Activated CD4-positive, alpha-beta T cell treated with anti-CD3 and anti-CD28 coated beads for 36 hours (primary cell): ENCODE measurements at places on chromosomes 7 and 10. TPM values are rescaled to one million over a fixed set of nuclear protein-coding genes. Genes with fewer than 3 reads are reported as not detected.
A peak's percentile ranks its signal among the peaks of the same experiment; 100 is the strongest.

DNA sequence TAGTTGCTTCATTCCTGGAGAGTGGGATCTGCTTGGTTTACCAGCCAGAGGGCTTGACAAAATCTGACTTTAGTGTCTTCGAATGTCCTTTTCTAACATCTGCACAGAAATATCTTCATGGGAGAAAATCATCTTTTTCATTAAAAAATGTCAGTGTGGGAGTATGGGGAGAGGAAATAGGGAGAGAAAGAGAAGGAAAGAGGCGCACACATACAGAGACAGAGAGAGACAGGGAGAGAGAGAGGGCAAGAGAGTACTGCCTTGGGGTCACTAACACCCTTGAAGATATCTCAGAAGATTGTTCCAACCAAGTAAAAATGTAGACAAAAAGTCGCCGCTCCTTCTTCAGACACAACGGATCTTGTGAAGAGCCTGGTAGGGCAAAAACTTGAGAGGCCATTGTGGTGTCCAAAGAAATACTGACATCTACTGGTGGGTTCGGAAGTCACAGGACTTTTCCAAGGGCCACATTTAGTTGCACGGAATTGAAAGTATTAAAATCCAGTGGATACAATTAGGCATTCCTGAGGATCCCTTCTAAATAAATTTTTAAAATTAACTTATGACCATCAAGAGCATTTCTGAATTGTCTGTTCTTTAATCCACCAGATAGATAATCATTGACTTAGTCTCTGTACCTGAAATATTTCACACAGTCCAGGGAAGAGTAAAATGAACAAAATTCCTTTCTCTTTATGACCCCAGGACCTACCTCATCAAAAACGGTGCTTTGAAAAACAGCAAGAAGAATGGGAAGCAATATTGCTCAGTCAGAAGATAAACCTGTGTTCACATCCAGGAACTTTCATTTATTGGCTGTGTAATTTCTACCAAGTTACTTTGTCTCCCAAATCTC is 29.7 kb downstream of the VIM start:
- peak overlapping the region; percentile 0 for H3K27ac ChIP-seq
- peaks cover 3% of the 10 kb centered on the region for H3K27me3 ChIP-seq
- H3K36me3 ChIP-seq, result no peaks in the 10 kb centered on the region
- H3K4me1 ChIP-seq, result peaks cover 7% of the 10 kb centered on the region
- peak; percentile 66 for DNase-seq

DNA sequence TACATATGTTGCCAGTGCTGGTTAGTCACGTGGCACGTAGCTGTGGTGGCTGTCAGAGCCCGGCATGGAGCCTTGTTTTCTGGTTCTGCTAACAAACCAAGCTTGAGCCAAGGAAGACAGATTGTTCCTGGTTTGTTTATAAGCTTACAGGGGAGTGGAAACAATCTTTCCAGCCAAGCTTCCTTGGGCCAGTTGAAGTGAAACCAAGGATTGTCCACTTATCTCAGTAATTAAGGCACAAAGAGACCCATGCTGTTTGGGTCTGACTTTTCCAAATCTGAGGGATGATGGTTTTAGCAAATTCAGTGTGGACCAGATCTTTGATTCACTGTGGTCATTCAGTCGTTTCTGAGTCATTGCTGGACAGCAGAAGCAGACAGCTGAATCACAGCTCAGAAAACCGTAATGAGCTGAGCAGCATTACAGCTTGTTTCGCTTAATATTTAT is 297.3 kb upstream of the COBL start:
- no peak overlapping the region for H3K27ac ChIP-seq
- H3K27me3 ChIP-seq, result peaks cover 1% of the 10 kb centered on the region
- H3K4me1 ChIP-seq, result no peaks in the 10 kb centered on the region
- H3K36me3 ChIP-seq, result no peaks in the 10 kb centered on the region
- DNase-seq, result no peak
- no peak overlapping the region for H3K4me3 ChIP-seq

DNA sequence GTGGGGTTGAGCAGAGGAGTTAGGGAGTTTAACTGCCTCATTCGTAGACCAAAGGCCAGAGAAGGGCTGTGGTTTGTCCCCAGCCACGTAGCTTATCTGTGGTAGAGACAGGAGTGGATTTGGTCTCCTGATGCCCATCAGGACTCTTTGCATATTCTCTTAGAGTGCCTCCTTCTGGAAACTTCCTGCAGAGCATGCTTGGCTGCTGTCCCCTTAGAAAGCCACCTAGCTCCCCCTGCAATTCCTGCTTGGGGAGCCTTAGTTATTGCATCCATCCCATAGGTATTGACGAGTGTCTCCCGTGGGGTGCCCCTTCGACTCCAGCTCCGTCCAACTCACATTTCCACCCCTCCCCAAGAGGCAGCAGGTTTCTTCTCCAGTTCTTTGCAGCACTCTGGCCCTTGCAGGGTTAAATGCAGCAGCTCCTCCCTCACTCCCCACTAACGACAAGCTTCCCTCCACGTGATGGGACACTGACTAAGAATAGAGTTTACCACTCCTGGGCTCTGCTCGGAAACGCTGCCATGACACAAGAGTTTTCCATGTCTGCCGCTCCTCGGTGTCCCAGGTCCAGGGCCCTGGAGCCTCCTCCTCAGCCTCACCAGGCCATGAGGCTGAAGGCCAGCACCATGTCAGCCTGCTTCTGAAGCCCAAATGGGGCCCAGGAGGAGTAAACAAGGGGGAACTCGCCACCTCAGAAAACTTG is 147.8 kb upstream of the UNC5B start:
- H3K4me1 ChIP-seq, result no peaks in the 10 kb centered on the region
- no peak overlapping the region for H3K4me3 ChIP-seq
- no peak for DNase-seq
- no peak overlapping the region for H3K27ac ChIP-seq

DNA sequence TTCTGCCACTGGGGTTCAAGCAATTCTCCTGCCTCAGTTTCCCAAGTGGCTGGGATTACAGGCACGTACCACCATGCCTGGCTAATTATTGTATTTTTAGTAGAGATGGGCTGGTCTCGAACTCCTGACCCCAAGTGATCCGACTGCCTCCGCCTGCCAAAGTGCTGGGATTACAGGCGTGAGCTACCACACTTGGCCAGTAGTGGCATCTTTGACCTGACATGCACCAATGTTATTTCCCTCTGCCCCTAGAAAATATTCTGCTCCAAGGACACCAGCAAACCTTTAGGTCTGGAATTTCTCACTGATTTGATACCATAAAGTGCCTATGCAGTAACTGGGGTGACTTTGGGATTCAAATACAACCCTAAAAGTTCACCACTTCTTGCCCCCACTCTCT is 179.4 kb downstream of the ARID5B start:
- DNase-seq, result no peak
- peak overlapping the region; percentile 90 for H3K27ac ChIP-seq
- no peaks in the 10 kb centered on the region for H3K27me3 ChIP-seq
- H3K4me3 ChIP-seq, result no peak overlapping the region
- peaks cover 91% of the 10 kb centered on the region for H3K4me1 ChIP-seq

GRCh38 chr7:47627580-47628283 is 45.8 kb upstream of the TNS3 start:
- H3K27me3 ChIP-seq, result no peaks in the 10 kb centered on the region
- H3K4me1 ChIP-seq, result no peaks in the 10 kb centered on the region
- no peak for DNase-seq
- H3K27ac ChIP-seq, result no peak overlapping the region
- H3K4me3 ChIP-seq, result no peak overlapping the region
- H3K36me3 ChIP-seq, result no peaks in the 10 kb centered on the region

GRCh38 chr7:67918158-67918557 is 921.5 kb downstream of the TYW1 start:
- no peak overlapping the region for H3K27ac ChIP-seq
- DNase-seq, result no peak
- H3K27me3 ChIP-seq, result no peaks in the 10 kb centered on the region
- peaks cover 2% of the 10 kb centered on the region for H3K4me1 ChIP-seq
- no peak overlapping the region for H3K4me3 ChIP-seq
- no peaks in the 10 kb centered on the region for H3K36me3 ChIP-seq

DNA sequence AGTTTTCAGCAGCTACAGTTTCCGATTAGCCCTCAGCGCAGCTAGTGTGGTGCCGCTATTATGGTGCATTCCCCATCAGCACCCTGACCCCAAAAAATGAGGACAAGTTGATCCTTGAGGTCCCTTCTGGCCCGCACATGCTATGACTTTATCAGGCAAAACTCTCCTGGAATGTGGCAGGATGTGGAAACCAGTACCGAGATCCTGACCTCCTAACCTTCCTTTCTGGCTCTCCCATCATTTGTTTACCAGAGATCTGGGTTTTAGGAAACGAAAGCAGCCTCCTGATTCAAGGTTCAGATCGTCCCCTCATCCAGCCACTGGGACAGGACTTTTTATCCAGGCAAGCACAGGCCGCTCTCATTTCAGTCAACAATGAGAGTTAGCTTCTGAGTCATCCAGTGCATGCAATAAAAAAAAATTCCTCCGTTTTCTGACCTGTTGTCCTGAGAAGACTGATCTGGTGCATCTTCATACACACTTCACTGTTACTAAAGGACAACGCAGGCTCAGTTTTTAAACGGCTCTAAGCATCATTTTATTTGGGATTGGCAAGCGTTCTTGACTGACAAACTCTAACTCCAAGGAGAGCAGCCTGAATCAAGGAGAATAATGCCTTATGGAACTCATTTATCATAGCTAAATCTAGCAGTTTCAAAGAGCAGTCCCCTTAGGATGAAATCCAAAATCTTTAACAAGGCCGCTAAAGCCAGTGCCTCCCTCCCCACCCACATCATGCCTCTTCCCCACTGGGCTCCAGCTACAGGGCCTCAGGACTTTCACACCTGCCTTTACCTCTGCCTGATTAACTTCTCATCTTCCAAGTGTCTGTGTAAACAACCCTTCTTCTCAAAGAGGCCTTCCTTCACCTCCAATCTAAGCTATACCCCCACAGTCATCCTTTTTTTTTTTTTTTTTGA is 17.1 kb downstream of the PDLIM1 start:
- no peak for DNase-seq
- H3K27ac ChIP-seq, result no peak overlapping the region

- H3K4me1 ChIP-seq, result peaks cover 15% of the 10 kb centered on the region
- no peak overlapping the region for H3K4me3 ChIP-seq
- no peak overlapping the region for H3K27ac ChIP-seq
- H3K36me3 ChIP-seq, result no peaks in the 10 kb centered on the region
- DNase-seq, result no peak
- peaks cover 5% of the 10 kb centered on the region for H3K27me3 ChIP-seq
Observed at GRCh38 chr7:142334236-142334635, 76.4 kb upstream of the PRSS58 start.

DNA sequence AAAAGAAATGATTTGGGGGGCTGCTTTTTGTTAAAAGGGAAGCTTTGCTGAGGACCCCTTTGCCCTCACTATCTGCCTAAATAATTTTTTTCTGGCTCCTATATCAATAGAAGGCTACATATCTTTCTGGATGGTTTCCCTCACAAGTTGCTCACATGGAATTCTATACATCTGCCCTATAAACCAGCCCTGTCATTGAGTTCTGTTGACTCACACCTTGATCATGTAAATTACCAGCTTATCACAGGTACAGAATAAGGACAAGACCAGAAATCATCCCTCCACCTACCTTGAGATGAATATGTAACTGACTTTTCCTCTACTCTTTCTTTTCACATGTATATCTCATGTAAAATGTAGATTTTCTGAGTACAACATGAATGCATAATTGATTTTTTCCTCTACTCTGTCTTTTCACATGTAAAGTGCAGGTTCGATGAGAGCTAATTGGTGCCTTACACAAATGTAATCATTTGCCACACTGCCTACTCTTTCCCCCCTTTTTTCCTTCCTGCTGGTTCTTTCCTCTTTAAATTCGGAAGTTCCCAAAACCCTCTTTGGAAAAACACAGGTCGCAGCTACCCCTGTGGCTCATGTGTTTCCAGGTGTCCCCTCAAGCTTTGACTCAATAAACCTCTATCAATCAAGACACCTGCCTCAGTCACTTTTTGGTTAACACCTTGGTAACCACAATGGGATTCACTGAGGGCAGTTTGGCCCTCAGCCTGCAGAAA is 12.5 kb downstream of the CYP3A43 start:
- no peak overlapping the region for H3K4me3 ChIP-seq
- no peak overlapping the region for H3K27ac ChIP-seq
- peaks cover 10% of the 10 kb centered on the region for H3K4me1 ChIP-seq
- no peaks in the 10 kb centered on the region for H3K27me3 ChIP-seq
- H3K36me3 ChIP-seq, result no peaks in the 10 kb centered on the region

GRCh38 chr10:124056337-124056980 is 36.9 kb downstream of the CHST15 start:
- H3K4me3 ChIP-seq, result no peak overlapping the region
- no peaks in the 10 kb centered on the region for H3K36me3 ChIP-seq

The FANK1 gene
- 0.42 TPM for total RNA-seq

The SPOCK2 gene
- total RNA-seq, result 165 TPM

The ZNF117 gene
- total RNA-seq, result 3.5 TPM
